ENCODE measurements at places on chromosomes 13 and 19. TPM values are rescaled to one million over a fixed set of nuclear protein-coding genes. Genes with fewer than 3 reads are reported as not detected.

The RAB3A gene
- 7.9 TPM for polyA plus RNA-seq

- no peak for DNase-seq
These were observed 12.3 kb downstream of the FGF9 start for GRCh38 chr13:21683034-21683733.

DNA sequence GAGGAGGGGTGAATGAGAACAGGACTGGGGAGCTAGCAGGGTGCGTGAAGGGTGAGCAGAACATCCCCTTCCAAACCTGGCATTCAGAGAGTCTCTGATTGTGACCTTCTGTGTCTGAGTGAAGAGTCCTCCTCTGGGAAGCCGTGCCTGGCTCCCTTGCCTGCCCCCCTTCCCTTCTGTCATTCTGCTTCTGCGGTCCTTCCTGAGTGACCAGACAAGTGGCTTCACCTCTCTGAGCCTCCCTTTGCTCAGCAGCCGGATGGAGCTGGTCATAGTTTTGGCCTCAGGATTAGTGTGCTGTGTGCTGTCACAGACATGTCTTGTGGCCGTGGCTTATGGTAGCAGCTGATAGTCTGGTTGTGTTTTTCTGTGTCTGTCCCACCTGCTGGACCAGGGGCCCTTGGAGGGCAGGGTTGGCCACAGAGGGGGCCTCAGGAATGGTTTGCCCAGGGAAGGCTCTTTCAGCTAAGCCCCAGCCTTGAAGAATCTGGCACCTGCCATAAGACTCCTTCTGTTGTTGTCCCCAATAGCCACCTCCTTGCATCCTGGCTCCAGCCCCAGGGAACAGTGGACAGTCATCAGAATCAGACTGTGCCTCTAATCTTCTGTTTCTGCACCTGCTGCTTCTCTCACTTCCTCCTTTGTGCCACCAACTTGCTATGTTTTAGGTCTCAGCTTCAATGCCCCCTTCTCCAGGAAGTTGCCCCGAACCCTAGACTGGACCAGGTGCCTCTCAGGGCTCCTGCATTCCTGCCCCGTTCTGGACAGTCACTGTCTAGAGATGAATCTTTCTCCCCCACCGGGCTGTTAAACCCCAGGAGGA lies 5.9 kb downstream of the CLPTM1 start:
- no peak for DNase-seq

DNA sequence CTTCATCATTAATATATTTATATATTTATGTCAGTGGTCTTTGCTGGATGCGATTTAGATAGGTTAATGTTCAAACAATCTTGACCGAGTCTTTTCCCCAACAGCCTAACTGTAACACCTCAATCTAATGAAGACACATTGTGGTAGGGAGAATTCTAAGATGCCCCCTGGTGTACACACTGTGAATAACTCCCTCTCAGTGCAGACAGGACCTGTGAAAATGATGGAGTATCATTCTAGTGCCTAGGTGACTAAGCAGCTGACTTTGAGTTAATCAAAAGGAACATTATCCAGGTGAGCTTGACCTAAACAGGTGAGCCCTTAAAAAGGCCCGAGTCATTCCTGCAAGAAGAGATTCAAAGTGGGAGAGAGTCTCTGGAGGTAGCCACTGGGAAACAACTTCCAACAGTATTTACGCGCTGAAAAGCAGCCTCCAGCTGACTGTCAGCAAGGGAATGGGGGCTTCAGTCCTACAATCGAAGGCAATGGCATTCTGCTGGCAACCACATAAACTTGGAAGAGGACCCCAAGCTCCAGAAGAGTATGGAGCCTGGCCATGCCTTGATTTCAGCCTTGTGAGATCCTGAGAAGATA lies 28.0 kb upstream of the KBTBD7 start:
- peak; percentile 30 for DNase-seq

The CLEC17A gene
- not detected for polyA plus RNA-seq

GRCh38 chr19:40889366-40889765 lies 7.3 kb upstream of the CYP2A7 start:
- DNase-seq: no peak

DNA sequence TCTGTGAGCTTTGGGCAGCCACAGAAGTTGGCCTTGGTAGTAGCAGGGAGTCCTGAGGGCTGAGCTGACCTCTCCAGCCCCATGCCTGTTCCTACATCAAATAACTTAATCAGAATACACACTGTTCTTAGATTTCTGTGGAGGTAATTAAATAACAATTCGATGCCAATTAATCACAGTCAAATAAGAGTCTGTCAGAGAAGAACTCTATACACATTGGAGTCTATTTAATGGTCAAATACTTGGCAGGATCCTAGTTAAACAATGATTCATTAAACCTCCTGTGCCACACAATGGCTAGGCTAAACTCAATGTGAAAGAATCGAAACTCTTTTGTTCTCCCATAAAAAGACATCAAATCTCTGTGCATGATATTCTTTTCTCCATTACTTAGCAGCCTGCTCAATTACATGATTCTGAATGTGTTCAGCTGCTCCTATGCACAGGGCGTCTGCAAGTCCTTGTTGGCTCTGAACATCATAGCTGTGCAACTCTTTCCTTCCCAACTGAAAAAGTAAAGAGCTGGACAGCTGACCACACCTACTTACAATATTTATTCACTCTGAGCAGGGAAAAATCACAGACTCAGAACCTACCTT lies 173.1 kb downstream of the ABCC4 start:
- no peak for DNase-seq

- DNase-seq: no peak
These were observed 112.9 kb downstream of the LRCH1 start for GRCh38 chr13:46665633-46666482.

The ZIC5 gene
- polyA plus RNA-seq: not detected

- DNase-seq: no peak
These were observed 10.0 kb downstream of the FCGBP start for GRCh38 chr19:39924389-39924788.

GRCh38 chr19:11382898-11383705 lies 1.0 kb downstream of the EPOR start:
- DNase-seq: peak; percentile 52

The RXFP2 gene
- polyA plus RNA-seq: not detected

GRCh38 chr13:46170687-46171086 lies 11.3 kb downstream of the LCP1 start:
- no peak for DNase-seq

The SLC6A16 gene
- polyA plus RNA-seq: 5.3 TPM

The NALCN gene
- polyA plus RNA-seq: 0.17 TPM

The NCAN gene
- polyA plus RNA-seq: not detected

The ZNF99 gene
- polyA plus RNA-seq: 0.03 TPM

GRCh38 chr19:4639531-4640246 lies 373 bp downstream of the TNFAIP8L1 start:
- peak; percentile 55 for DNase-seq

- no peak for DNase-seq
These were observed 144.5 kb upstream of the FNDC3A start for GRCh38 chr13:48831248-48831647.

Measured in ovary (tissue), 10 donors.